Natural killer cell (primary cell): ENCODE measurements at places on chromosomes 1 and 21.

DNA sequence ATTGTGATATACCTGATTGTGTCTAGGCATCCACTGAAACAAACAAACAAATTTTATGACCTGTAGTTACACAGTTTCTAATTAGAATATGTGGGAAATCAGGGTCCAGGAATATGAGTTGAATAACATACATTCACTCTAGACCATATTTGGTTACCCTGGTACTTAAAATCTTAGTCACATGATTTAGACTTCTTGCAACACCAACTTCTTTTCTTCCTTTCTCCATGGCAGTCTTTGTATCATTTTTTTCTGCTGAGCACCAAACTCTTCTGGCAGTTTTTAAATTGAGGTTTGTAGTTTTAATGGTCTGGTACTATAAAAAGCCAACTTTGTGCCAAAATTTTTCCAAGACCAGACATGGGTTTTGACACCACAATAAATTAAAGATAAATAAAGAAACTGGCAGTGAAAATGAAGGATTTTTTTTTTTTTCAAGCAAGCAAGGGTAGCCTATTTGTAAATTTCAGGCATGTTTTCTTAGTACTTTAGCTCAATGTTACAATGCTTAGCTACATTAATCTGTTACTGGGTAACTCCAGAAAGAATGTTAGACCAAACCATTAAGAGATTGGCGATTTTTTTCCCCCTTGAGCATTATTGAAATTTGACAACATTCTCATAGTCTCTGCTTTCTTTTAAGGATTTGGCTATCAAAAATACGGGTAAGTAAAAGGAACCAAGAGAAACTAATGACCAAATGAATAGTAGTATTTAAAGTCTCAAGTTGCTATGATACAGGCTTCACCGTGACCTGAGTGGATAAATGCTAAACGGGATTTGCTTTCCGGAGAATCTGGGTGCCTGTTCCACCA lies 108.5 kb downstream of the NFIA start:
- H3K27me3 ChIP-seq = peaks cover 2% of the 10 kb centered on the region
- DNase-seq = no peak
- H3K4me3 ChIP-seq = no peak overlapping the region
- no peak overlapping the region for H3K27ac ChIP-seq
- no peaks in the 10 kb centered on the region for H3K4me1 ChIP-seq

GRCh38 chr1:112636597-112637253 lies 17.1 kb downstream of the CAPZA1 start:
- no peak overlapping the region for H3K4me3 ChIP-seq
- no peaks in the 10 kb centered on the region for H3K36me3 ChIP-seq
- H3K4me1 ChIP-seq = peaks cover 14% of the 10 kb centered on the region
- peak overlapping the region; percentile 15 for H3K27ac ChIP-seq

DNA sequence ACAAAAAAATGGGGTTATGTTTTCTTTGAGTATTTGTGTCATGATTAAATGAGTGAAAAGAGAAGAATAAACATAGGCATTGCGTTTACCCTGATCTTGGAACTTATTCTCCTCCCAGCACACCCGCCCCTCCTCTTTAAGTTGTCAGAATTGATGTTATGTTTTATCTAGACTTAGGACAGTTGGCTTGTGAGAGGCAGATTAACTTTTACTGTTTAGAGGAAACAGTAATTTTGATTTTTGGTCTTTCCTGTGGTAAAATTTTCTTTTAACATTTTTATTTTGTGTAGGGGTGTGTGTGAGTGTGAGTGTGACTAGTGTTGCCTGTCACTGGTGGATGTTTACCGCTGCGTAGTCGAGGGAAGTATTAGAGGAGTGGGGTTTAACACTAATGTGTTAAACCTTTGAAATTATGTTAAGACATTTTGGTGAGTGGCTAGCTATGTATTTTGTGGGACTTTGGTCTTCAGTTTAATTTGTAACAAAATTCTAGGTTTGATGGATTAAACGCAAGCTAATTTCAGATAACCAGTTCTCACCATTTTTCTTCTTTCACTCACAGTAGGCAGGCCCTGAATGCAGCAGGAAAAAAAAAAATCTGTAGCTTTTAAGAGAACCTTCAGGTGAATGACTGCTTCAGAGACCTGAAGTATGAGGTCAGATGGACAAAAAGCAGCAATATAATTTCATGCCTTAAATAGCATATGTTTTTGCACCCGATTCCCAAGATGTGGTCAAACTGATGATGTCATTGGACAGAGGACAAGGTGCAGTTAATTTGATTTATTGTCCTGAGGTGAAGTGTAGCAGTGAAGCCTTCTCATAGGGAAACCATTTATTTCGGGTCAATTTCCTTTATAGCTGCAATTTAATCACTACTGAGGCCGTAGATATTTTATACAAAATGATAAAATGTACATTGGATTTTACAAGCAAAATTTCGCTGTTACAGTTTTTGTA lies 2.7 kb downstream of the POU2F1 start:
- peak overlapping the region; percentile 95 for H3K27ac ChIP-seq
- H3K27me3 ChIP-seq = no peaks in the 10 kb centered on the region
- H3K36me3 ChIP-seq = no peaks in the 10 kb centered on the region

GRCh38 chr1:57620605-57621004 lies 196.7 kb upstream of the DAB1 start:
- no peaks in the 10 kb centered on the region for H3K4me1 ChIP-seq
- H3K27me3 ChIP-seq = no peaks in the 10 kb centered on the region
- no peak overlapping the region for H3K27ac ChIP-seq
- H3K4me3 ChIP-seq = no peak overlapping the region
- H3K36me3 ChIP-seq = no peaks in the 10 kb centered on the region

GRCh38 chr1:10835421-10835820 lies 39.0 kb upstream of the CASZ1 start:
- H3K36me3 ChIP-seq = no peaks in the 10 kb centered on the region
- no peaks in the 10 kb centered on the region for H3K4me1 ChIP-seq
- DNase-seq = no peak
- peaks cover 12% of the 10 kb centered on the region for H3K27me3 ChIP-seq

DNA sequence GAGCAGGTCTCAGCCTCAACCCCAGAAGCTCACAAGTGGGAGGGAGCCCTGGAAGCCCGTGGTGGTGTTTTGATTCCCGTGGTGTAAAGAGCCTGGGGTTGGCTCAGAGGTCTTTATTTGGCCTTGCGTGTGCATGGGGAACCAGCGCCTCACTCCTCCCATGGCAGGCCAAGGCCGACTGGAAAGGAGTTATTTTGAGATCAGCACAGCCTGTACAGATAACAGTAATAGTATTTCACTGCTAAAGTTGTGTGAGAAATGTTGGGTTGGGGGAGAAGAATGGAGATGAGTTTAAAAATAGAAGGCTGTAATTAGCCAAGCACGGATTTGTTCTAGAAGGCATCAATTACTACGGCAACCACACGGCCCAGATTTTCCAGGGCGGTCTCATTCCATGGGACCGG lies 186.5 kb downstream of the DYRK1A start:
- H3K4me1 ChIP-seq = no peaks in the 10 kb centered on the region
- H3K27me3 ChIP-seq = no peaks in the 10 kb centered on the region
- H3K4me3 ChIP-seq = no peak overlapping the region
- DNase-seq = no peak

DNA sequence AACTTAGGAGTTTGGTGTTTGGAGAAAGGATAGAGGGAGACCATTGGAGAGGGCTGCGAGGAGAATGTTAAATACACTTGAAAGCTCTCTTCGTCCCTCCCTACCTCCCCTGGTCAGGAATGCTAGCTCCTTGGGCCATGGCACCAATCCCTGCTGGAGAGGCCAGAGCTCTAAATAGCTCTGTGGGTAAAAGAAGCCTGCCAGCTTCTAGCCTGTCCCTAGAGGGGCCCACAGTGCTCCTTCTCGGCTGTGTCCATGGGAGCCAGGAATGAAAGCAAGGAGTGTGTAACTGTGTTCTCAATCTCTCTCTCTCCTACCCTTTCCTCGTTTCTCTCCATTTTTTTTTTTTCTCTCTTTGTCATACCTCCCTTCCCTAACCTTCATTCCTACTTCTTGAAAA lies at the start of gene CCDC190:
TSS of gene CCDC190 (minus strand) at position 75 of the 400 bp plus-strand sequence. CDS start 1,529 bp downstream, outside the sequence.
- H3K4me1 ChIP-seq = no peaks in the 10 kb centered on the region
- peaks cover 2% of the 10 kb centered on the region for H3K27me3 ChIP-seq
- H3K4me3 ChIP-seq = no peak within 1 kb of the TSS
- DNase-seq = no peak
- H3K27ac ChIP-seq = no peak within 1 kb of the TSS

DNA sequence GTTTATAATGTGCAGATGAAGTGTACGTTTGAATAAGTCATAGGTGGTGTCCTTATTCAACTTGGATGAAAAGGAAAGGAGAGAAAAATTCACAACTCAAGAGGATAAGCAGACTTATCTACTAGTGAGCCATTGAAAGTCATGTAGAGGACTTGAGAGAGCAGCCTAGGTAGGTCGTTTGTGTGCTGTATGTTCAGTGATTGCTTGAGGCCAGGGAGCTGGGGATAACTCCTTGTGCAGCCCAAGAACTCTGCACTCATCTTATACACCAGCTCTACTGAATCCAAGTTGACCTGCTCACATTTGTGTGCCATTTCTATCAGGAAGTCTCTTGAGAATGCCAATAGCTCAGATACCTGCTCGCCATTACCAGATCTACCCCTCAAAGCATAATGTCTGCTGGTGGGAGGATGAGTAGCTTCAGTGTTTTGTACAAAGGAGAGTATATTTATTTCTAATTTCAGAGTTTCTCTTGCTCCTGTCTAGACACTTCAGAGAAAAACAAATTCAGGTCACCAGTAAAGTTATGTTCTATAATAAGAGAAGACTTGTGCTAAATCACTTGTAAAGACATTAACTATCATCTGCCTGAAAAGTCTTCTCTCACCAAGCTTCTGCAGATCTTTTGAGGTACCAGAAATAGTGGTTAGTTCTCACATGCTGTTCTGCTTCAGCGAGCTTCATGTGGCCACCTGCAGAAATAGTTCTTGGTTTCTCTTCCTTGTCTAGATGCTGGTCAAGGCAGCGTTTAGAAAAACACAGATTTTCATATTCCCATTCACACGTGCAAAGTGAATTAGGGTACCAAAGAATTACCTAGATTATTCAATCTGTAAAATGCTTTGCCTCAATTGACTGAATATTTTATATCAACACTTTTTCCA lies 10.8 kb downstream of the S1PR1 start:
- peaks cover 17% of the 10 kb centered on the region for H3K36me3 ChIP-seq
- no peak overlapping the region for H3K4me3 ChIP-seq
- peak overlapping the region; percentile 19 for H3K27ac ChIP-seq
- H3K4me1 ChIP-seq = peaks cover 39% of the 10 kb centered on the region
- H3K27me3 ChIP-seq = no peaks in the 10 kb centered on the region

GRCh38 chr1:9728451-9729295 lies 77.1 kb downstream of the PIK3CD start:
- no peaks in the 10 kb centered on the region for H3K27me3 ChIP-seq
- H3K4me3 ChIP-seq = no peak overlapping the region
- H3K27ac ChIP-seq = peak overlapping the region; percentile 57
- peaks cover 46% of the 10 kb centered on the region for H3K4me1 ChIP-seq
- H3K36me3 ChIP-seq = peaks cover 85% of the 10 kb centered on the region
- peak; percentile 85 for DNase-seq

DNA sequence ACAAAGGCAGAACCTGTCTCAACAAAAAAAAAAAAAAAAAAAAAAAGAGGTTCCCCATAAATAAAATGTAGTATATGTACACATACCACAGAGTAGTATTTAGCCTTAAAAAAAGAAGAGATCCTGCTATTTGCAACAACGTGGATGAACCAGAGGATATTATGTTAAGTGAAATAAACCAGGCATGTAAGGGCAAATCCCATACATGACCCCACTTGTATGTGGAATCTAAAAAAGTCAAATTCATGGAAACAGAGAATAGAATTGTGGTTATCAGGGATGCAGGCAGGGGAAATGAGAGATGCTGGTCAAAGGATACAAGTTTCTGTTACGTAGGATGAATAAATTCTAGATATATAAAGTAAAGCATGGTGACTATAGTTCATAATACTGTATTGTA lies 16.7 kb downstream of the SLC44A3 start:
- H3K36me3 ChIP-seq = no peaks in the 10 kb centered on the region
- H3K27me3 ChIP-seq = no peaks in the 10 kb centered on the region
- DNase-seq = no peak
- no peak overlapping the region for H3K4me3 ChIP-seq

GRCh38 chr1:208206092-208206698 lies 38.0 kb downstream of the PLXNA2 start:
- DNase-seq = no peak
- no peak overlapping the region for H3K4me3 ChIP-seq
- no peaks in the 10 kb centered on the region for H3K27me3 ChIP-seq
- H3K4me1 ChIP-seq = no peaks in the 10 kb centered on the region
- no peak overlapping the region for H3K27ac ChIP-seq
- H3K36me3 ChIP-seq = no peaks in the 10 kb centered on the region

- H3K4me3 ChIP-seq = peak overlapping the region; percentile 30
- DNase-seq = no peak
- H3K36me3 ChIP-seq = no peaks in the 10 kb centered on the region
- peaks cover 12% of the 10 kb centered on the region for H3K27me3 ChIP-seq
- H3K4me1 ChIP-seq = peaks cover 22% of the 10 kb centered on the region
Observed at GRCh38 chr1:151721788-151722510, 627 bp downstream of the RIIAD1 start.

- DNase-seq = no peak
- no peaks in the 10 kb centered on the region for H3K27me3 ChIP-seq
- no peak overlapping the region for H3K27ac ChIP-seq
- peaks cover 16% of the 10 kb centered on the region for H3K4me1 ChIP-seq
- H3K36me3 ChIP-seq = peaks cover 17% of the 10 kb centered on the region
Observed at GRCh38 chr1:156592910-156593660, 1.5 kb downstream of the NAXE start.

GRCh38 chr1:193185901-193186731 lies at the start of gene B3GALT2:
Gene B3GALT2, minus strand, starts transcription at chr1:193186613. Its CDS starts 5,051 bp downstream, at chr1:193181562.
- H3K36me3 ChIP-seq = no peaks in the 10 kb centered on the region
- H3K27me3 ChIP-seq = no peaks in the 10 kb centered on the region

DNA sequence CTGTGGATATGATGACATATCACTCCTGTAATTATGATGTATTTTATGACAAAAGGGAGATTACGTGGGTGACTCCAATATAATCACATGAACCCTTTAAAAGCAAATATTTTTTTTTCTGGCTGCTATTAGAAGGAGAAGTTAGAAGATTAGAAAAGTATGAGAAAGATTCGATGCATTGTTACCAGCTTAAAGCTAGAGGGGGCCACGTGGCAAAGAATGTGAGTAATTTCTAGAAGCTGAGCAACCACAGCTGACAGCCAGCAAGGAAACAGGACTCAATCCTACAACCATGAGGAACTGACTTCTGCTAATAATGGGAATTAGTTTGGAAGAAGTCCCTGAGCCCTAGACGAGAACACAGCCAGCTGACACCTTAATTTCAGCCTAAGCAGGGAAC lies 56.3 kb upstream of the C1orf87 start:
- H3K4me1 ChIP-seq = no peaks in the 10 kb centered on the region
- no peak for DNase-seq
- no peak overlapping the region for H3K4me3 ChIP-seq
- H3K27me3 ChIP-seq = no peaks in the 10 kb centered on the region

- peaks cover 15% of the 10 kb centered on the region for H3K27me3 ChIP-seq
- no peak overlapping the region for H3K4me3 ChIP-seq
- no peak for DNase-seq
- H3K4me1 ChIP-seq = peaks cover 15% of the 10 kb centered on the region
- H3K36me3 ChIP-seq = no peaks in the 10 kb centered on the region
- H3K27ac ChIP-seq = no peak overlapping the region
Observed at GRCh38 chr1:20727746-20728316, 4.7 kb downstream of the SH2D5 start.
